A673 (cell line): ENCODE measurements at places on chromosomes 3 and 15.

DNA sequence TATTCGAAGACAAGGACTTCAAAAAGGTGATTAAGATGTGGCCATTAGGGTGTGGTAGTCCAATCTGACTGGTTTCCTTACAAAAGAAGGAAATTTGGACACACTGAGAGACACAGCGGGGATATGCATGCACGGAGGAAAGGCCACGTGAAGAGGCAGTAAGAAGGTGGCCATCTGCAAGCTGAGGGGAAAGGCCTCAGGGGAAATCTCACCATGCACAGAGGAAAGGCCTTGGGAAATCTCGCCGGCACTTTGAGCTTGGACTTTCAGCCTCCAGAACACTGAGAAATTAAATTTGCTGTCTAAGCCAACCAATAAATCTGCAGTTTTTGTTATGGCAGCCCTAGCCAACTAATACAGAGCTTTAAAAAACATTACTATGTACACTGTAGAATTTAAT is 78.8 kb downstream of the DLG1 start:
- no peak for DNase-seq

DNA sequence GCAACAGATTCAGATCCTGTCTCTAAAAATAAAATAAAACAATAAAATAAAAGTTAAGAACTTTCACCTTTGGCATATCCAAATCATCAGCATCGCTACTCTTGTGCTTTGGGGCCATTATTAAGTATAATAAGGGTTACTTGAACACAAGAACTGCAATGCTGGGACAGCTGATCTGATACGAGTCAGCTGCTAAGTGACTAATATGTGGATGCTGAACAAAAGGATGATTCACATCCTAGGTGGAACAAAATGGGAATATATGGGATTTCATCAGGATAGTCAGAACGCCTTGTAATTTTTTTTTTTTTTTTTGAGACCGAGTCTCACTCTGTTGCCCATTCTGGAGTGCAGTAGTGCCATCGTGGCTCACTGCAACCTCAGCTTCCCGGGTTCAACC is 29.7 kb downstream of the BUB1B start:
- no peak for DNase-seq

GRCh38 chr15:97790180-97790579 is 170.3 kb upstream of the ARRDC4 start:
- no peak for DNase-seq

- DNase-seq = no peak
Measured at GRCh38 chr15:77470235-77470634, 49.5 kb downstream of the HMG20A start.

DNA sequence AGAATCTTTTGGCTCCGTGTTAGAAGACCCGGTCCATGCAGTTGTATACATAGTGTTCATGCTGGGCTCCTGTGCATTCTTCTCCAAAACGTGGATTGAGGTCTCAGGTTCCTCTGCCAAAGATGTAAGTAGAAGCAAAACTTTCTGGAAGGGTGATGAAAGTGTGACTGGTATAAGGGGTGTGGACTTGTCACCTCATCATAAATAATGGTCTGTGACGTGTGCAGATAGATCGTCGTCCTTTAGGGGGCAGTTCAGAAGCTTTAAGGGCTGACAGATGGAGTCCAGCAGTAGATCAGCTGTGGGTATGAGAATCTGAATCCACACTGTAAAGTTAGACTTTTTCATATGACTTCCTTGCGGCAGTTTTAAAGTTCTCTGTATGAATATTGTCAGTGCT is 15.3 kb downstream of the SEC61A1 start:
- DNase-seq = no peak

GRCh38 chr15:43111354-43111753 is 5.5 kb upstream of the UBR1 start:
- DNase-seq = no peak

DNA sequence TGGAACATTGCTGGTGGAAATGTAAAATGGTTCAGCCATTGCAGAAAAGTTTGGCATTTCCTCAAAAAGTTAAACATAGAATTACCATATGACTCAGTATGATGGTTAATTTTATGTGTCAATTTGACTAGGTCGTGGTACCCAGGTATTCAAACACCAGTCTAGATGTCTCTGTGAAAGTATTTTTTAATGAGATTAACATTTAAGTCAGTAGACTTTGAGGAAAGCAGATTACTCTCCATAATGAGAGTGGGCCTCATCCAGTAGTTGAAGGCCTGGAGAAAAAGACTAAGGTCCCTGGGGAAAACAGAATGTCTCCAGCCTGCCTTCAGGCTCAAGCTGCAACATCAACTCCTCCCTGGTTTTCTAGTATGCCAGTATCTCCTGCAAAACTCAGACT is 42.3 kb upstream of the TMEM87A start:
- DNase-seq = peak; percentile 75

GRCh38 chr3:42653560-42654330 is at the start of gene ZBTB47:
Gene ZBTB47 (plus strand): TSS chr3:42653697. CDS start chr3:42658356, 4,659 bp downstream.
- no peak for DNase-seq

DNA sequence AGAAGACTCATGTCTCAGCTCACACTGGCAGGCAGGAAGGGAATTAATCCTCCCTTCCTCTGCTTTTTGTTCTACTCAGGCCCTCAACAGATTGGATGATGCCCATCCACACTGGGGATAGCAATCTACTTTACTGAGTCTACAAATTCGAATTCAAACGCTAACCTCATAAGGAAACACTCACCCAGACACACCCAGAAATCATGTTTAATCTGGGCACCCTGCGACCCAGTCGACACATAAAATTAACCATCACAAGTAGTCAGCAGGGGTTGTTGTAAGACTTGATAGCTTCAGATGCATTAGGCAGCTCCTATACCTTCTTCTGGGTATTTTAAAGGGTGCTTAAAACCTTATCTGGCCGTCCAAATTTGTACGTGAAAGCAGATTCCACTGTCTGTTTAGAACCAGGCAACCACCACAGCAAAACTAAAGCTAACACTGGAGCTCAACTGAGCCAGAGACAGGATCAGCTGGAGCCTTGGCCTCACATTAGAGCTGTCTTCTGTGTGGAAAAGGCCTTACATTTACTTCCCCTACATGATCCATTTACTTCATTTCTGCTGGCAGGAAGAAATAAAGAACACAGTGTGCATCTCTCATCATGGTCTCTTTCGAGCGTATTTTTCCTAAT is 407.3 kb upstream of the PPP2R3A start:
- DNase-seq = no peak

- no peak for DNase-seq
Measured at GRCh38 chr3:112413074-112413473, 80.1 kb downstream of the CD200 start.

DNA sequence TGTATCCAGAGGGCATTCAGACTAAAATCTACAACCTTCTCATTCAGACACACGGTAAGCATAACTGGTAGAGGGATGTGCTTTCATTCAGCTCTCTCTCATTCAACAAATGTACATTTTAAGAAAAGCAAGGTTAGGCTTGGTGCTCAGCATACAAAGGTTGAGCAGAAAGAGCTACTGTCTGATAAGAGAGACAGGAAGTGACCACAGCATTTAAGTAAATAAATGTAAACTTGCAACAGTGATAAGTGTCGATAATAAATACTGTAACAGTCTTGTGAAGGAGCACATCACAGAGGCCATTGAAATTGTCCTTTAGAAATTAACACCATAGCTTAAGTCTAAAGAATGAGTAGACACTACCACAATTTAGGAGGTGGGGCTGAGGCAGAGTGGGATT is 3.4 kb downstream of the CD96 start:
- DNase-seq = no peak

GRCh38 chr3:72353236-72354128 is 494.8 kb downstream of the SHQ1 start:
- DNase-seq = no peak

- DNase-seq = no peak
Measured at GRCh38 chr3:122767540-122768372, 25.9 kb downstream of the HSPBAP1 start.

GRCh38 chr3:146705225-146705624 is 100.1 kb upstream of the PLSCR5 start:
- no peak for DNase-seq

DNA sequence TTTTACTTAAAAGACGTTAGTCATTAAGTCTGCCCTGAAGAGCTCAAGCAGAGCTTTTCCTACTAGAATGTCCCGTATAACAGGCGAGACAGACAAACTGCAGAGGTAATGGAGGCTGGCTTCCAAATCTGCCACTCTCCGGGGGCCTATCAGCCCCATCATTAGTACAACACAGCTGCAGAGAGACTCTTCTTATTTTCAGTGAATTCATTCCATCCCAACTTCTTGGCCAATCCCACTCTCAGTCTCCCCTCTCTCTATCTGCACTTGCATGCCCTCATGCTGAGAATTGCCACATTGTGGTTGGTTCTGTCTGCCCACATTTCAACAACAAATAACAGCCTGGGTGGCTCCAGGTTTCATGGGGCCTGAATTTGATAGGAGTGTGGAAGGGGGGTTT is 412.7 kb downstream of the ERC2 start:
- no peak for DNase-seq

- no peak for DNase-seq
Measured at GRCh38 chr15:80066912-80067311, 7.4 kb downstream of the ZFAND6 start.

DNA sequence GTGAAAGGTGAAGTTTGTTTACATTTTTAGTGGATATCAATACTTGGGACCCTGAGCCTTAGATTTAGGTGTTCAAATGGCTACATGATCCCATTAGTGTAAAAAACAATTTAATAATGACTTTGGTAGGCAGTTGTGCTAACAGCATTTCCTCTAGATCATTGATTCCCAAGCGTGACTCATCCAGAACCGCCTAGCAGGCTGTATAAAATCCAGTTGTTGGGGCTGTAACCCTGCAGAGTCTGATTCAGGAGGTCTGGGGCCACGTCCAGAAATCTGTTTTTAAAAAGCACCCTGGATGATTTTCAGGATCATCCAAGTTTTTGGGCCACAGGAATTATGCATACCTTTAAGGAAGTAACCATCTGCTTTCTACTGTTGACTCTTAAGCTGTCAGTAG is 156.4 kb downstream of the TP63 start:
- peak; percentile 50 for DNase-seq

- DNase-seq = no peak
Measured at GRCh38 chr15:71066983-71067382, 48.3 kb upstream of the THSD4 start.

DNA sequence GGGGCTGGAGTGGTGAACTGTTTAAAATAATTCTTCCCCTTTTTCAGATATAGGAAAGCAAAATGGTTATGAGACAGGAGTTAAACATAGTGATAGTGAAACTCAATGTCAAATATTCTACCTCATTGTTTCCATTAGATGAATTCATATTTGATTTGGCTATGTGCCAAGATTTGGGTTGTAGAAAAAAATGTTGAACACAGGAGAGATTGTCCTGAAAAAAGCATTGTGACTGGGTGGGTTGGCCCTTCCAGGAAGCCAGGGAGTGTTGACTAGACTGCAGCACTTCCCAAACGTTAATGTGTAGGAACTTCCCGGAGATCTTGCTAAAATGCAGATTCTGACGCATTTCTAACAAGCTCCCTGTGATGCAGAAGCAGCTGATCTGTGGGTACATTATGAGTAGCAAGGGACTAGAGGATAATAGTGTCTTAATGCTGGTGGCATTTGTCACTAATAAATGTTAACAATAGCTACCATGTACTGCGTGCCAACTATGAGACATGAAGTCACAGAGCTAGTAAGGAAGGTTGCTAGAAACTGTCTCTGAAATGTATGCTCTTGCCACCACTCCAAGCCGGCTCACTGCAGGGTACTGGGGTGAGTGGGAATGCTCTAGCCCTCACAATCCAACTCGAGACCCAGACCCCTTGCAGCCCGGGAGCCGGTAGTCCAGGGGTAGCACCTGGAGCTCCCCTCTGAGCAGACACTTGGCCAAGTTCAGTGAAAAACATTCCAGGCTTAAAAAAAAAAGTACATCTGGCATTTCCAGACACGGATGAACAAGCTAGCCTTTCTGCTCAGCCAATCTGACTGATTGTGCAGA is 120.6 kb downstream of the CD47 start:
- no peak for DNase-seq

GRCh38 chr15:39391230-39391629 is 189.6 kb upstream of the THBS1 start:
- DNase-seq = no peak

DNA sequence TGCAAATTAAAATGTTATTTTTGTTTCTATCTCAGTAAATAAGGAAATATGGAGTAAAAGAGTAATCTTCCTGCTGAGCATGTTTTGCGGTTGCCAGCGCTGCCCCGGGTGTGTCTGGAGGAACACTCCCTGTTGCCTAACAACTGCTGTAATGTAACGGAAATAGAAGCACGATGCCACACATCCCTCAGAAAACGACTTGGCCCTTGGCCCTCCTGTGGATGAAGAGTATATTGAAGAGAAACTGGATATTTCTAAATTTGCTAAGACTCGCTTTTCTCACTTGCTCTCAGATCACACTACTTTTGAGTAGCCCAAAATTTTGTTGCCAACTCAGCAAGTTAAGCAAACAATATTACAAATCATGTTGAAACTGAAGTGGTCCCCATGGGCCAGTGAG is 18.9 kb downstream of the CX3CR1 start:
- peak; percentile 74 for DNase-seq

GRCh38 chr3:188468662-188469061 is 314.7 kb downstream of the LPP start:
- DNase-seq = peak; percentile 68

DNA sequence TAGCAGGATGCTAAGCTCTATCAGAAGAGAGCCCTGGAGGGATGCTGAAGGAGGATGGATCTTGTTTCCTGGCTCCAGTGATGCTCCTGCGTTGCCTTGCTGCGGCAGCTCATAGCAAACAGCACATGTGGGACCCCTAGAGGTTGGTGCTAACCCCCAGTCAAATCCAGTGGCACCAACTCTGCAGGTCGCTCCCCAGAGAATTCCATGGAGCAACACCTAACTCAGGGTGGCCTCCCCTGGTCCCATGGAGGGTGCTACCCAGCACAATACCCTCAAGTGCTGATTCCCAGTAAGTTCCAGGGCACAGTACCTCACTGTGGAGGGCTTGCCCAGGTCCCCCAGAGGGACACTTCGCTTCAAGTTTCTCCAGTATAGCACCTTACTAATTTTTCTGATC is 231.2 kb downstream of the NEK10 start:
- DNase-seq = no peak

- DNase-seq = peak; percentile 48
Measured at GRCh38 chr3:160343132-160343531, 55.9 kb downstream of the IFT80 start.

DNA sequence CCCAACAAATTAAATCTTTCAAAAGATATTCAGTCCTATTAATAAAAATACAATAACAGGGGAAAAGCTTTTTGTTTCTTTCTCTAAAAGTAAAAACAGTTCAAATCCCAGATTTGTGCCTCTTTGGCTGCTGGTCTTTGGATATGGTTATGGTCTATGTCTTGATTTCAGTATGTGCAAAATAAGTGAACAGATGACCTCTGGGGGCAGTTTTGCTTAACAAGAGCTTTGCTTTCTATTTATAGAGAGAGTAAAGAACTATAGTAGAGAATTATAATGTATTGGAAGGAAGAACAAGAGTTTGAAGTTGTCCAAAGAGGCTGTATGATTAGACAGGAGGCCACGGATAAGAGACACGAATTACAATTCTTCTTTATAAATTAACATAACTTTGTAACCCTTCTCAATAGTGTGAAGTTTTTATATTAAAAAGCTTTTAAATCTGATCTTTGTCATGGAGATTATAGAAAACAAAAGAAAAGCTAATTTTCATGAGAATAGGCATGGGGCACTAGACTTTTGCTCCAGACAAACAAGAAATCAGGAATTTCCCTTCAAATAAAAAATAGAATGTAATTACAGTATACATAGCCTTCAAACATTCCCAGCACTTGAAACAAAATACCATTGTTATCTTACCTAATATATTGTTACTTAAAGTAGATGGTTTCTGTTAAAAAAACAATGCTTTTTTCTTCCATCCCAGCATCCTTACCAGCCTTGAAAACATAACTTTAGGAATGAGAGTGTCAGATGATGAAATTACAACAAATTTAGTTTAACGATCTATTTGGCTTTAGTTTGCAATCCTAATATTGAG is 432.7 kb upstream of the ARHGEF26 start:
- DNase-seq = no peak
